ENCODE measurements at places on chromosomes 11 and 22. TPM values are rescaled to one million over a fixed set of nuclear protein-coding genes. Genes with fewer than 3 reads are reported as not detected.

Gene OR4A16
- total RNA-seq = not detected

GRCh38 chr22:41501209-41501608 lies 32.3 kb downstream of the ACO2 start:
- DNase-seq = no peak

Gene PRR33
- total RNA-seq = not detected

GRCh38 chr11:113992459-113993110 lies 17.7 kb downstream of the HTR3A start:
- no peak for DNase-seq

- DNase-seq = no peak
Observed at GRCh38 chr11:57314221-57314973, 10.4 kb downstream of the TNKS1BP1 start.

- DNase-seq = no peak
Observed at GRCh38 chr11:83409891-83410290, 123.7 kb upstream of the CCDC90B start.

Gene TMEM132A
- total RNA-seq = 11.3 TPM

GRCh38 chr22:24681236-24681635 lies 78.2 kb downstream of the GGT1 start:
- no peak for DNase-seq

Gene KCNK4
- not detected for total RNA-seq

DNA sequence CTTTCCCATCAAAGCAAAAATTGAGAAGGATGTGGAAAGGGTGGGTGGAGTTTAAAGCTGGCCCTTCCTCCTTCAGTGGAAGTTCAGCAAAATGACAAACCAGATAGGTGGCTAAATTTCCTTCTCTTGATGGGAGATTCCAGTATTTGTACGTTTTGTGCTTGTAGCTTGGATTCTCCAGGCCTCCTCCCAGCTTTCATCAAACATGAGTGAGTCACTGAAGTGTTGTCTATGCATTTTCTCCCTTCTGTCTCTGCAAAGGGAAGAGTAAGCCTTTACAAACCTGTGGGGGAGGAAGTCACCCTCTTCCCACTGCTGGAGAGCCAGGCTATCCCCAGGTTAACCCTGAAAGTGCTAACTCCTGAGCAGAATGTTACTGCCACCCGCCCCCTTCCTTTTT lies 6.4 kb downstream of the MARK2 start:
- no peak for DNase-seq

GRCh38 chr22:38710351-38710750 lies 4.6 kb downstream of the GTPBP1 start:
- DNase-seq = no peak
